NCI-H1694 (cell line): ENCODE measurements at places on chromosomes 4 and X.

GRCh38 chr4:91622925-91623602 lies 680.7 kb upstream of the GRID2 start:
- no peak for DNase-seq

GRCh38 chr4:73914071-73914470 lies 44.9 kb downstream of the CXCL1 start:
- DNase-seq = no peak

DNA sequence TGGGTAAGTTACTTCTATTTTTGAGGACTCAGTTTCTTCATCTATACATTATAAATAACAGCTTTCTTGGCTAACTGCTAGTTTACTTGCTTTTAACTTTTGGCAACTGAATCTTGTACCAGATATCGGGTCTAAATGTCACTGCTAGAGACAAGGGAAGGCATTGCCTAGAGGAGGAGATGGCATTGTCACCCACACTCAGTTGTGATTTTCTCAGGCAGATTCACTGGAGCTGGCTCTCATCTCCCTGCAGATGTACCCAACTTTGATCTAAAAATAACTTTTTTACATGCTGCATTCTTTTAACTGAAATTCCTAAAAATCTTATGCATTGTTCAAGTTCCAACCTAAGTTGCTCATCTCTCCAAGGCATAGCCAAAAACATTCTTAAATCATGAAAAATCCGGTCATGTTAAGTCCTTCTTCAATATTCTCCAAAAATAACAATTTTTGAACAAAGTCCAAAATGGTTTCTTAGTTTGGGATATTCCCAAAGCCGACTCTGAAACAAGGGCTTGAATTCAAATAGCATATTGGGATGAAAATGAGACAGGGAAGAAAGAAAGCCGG lies 469.0 kb upstream of the BOD1L1 start:
- DNase-seq = no peak

GRCh38 chr4:16261313-16261878 lies 35.1 kb upstream of the TAPT1 start:
- no peak for DNase-seq

DNA sequence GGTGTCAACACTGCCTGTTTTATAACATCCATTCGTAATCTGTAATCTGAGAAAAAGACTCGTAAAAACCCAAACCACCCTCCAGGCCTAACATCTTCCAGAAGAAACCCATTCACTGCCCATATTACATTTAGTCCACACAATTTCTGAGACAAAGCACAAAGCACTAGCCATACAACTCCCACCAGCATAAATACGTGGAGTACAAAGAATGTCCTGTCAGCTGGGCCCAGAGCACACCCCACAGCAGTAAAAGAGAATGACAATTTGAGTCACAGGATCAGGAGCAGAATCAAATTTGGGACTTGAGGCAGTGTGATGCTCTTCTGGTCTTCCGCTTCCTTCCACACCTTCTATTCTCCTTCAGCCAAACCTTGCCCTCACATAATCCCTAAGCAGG lies 6.8 kb downstream of the MECP2 start:
- no peak for DNase-seq

- no peak for DNase-seq
These were observed 12.9 kb downstream of the LETM1 start for GRCh38 chr4:1842993-1843448.

GRCh38 chr4:45349859-45350258 lies 623.5 kb upstream of the GNPDA2 start:
- no peak for DNase-seq

GRCh38 chr4:168920441-168921065 lies 89.5 kb downstream of the CBR4 start:
- DNase-seq = no peak

GRCh38 chr4:136112116-136112515 lies 1420.2 kb downstream of the PCDH18 start:
- DNase-seq = no peak

GRCh38 chrX:29477878-29478277 lies 737.5 kb upstream of the MAGEB2 start:
- no peak for DNase-seq

GRCh38 chr4:113773756-113774155 lies 12.2 kb upstream of the CAMK2D start:
- no peak for DNase-seq

- DNase-seq = no peak
These were observed 9.3 kb downstream of the AADAT start for GRCh38 chr4:170080496-170080895.

- DNase-seq = no peak
These were observed 394.8 kb upstream of the IGFBP7 start for GRCh38 chr4:57504797-57505530.

GRCh38 chrX:79477691-79478090 lies 110.6 kb upstream of the ITM2A start:
- no peak for DNase-seq

- DNase-seq = no peak
These were observed 236.7 kb upstream of the JADE1 start for GRCh38 chr4:128572778-128573241.

DNA sequence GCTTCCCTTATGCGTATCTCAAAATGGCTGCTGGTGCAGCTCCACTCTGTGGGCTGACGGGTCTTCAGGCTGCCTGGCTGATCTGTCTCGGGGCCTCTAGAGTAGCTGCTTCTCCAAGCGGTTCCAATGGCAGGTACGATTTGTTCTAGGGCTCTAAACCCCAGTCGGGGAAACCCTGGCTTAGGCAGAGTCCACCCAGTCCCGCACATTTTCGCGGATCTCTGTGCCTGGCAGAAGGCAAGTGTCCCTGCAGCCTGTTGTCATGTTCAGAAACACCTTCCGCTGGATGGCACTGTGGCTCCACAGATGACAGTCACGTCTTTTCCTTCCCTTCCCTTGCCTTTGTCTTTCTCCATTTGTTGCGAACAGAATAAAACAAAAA lies 54.4 kb downstream of the NBDY start:
- no peak for DNase-seq
